SK-N-SH (cell line): ENCODE measurements at places on chromosomes 7 and 10.

DNA sequence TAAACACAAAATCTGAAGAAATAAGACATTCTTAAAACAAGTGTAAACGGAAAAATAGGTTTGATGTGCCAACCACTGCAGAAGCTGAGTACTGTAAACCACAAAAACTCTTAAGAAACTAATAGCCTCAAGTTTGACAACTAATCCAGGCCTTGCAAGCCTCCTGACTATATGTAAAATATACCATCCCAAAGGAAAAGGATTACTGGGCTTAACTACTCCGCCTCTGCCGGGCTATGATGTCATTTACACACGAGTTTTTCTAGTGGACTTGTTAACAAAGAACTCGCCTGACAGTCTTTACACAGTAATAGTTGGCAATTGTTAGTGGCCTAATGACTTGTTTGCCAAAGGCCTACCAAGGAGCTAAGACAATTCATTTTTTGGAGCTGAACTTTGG, 2.1 kb downstream of the KIF5B start:
- DNase-seq = no peak

DNA sequence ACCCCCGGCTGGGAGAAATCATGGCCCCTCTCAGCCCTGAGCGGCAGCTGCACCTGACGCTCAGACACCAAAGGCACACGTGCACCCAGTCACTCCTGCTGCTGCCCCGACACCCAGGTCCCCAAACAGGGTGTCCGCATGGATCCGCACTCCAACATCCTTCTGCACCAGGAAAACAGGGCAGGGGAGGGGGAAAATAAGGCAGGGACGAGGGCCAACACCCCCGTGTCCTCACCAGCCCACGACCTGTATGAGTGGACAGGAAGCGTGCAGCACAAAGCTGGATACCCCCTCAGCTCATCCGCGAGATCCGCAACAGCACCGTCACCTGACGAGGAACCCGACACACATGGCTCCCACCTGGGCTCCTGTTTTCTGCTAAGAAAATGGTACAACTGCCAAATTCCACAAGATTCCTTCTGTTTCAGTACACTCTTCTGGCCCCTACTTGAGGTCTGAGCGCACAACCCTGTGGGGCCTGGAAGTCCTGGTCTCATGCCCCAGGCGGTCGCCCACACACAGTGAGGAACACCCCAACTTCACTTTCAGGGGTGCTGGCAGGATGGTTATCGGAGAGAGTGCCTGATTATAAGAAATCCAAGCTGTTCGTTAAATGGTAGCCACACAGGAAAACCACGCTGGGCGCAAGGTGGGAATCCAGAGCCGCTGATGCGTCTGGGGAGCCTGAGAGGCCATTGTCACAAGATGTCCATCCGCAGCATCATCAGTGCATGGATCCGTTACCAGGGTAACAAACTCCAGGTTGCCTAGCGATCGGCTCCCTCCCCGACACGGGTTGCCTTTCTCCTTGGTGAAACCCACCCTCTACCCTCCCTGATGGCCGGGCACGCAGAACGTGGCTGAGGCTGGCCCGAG, 63.6 kb downstream of the ZRANB1 start:
- DNase-seq = peak; percentile 32

DNA sequence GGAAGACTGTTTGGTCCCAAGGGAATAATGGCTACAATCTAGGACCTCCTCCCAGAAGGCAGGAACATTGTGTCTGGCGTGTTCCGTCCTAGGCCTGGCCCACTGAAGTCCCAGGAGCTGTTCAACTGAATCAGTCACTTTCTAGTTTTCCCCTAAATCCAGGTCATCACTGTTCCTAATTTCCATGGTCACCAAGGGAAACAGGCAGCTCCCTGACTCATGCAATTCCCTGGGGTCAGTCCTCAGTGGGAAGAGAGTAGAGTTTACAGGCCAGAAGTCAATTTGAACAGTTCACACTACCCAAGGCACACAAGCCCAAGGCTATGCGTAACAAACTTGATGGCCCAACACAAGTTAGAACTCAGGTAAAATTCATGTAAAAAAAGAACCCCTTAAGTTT, 44.0 kb downstream of the CREB3L2 start:
- DNase-seq = no peak

GRCh38 chr7:46015107-46015868, 94.2 kb upstream of the IGFBP3 start:
- no peak for DNase-seq

- no peak for DNase-seq
Observed at GRCh38 chr7:139118805-139119485, 9.4 kb upstream of the ZC3HAV1 start.

DNA sequence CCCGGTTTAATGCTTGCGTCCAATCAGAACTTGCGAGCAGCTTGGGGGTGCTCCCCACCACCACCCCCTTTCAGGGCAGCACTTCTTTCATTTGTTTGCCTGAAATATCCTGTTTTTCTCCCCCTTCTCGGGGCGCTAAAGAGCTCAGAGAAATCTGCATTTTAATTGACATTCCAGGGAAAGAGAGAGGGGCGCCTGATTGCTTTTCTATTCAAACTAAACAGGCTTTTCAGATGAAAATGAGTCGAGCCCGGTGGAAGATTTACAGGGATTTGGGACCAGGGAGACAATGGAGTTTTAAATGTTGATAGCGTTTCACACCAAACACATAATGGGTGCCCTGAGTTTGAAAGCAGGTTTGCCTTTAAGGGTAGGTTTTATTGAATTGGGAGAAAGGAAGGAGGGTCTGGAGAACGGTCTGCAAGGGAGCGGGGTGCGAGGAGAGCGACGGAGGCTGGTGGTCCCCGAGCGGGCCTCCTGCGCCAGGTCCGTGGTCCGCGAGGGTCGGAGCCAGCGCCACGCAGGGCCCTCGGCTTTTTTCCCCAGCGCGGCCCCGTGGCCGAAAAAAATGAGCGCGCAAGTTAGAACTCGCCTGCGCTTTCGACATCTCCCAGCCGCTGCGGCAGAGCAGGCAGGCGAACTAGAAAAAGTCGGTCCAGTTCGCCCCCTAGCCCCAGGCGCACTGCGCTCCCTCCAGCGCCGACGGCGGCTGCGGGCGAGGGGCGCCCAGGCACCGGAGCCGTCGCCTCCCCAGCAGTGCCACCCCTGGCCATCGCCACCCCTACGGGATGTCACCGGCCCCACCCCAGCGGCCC, 1.3 kb downstream of the FGFR2 start:
- no peak for DNase-seq

DNA sequence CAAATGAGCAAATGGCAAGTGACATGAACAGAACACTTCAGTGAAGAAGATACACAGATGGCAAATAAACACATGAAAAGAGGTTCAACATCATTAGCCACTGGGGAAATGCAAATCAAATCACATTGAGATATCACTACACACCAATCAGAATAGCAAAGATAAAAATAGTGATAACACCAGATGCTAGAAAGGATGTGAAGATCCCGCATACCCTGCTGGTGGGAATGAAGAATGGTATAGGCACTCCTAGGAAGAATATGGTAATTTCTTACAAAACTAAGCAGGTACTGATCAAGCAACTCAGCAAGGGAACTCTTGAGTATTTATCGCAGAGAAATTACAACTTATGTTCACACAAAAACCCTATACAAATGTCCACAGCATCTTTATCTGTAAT, 11.2 kb downstream of the LAMB4 start:
- no peak for DNase-seq
